Spleen (tissue), 13 donors: ENCODE measurements at places on chromosomes 4 and X. TPM values are rescaled to one million over a fixed set of nuclear protein-coding genes. Genes with fewer than 3 reads are reported as not detected.

CITED1 gene
- 0.35 TPM for polyA plus RNA-seq

LNX1 gene
- polyA plus RNA-seq: not detected

NEXMIF gene
- 0.05 TPM for polyA plus RNA-seq

SHROOM3 gene
- 0.44 TPM for polyA plus RNA-seq

XPNPEP2 gene
- 0.22 TPM for polyA plus RNA-seq

TMSB15B gene
- 5.0 TPM for polyA plus RNA-seq

PHOX2B gene
- polyA plus RNA-seq: 0.03 TPM

CPE gene
- polyA plus RNA-seq: 3.2 TPM

PNMA6A gene
- polyA plus RNA-seq: 1.1 TPM

ADH7 gene
- polyA plus RNA-seq: not detected

GLUD2 gene
- polyA plus RNA-seq: 0.18 TPM

TBX22 gene
- polyA plus RNA-seq: not detected

SMIM14 gene
- polyA plus RNA-seq: 111 TPM

GLOD5 gene
- polyA plus RNA-seq: not detected

TLL1 gene
- polyA plus RNA-seq: 0.09 TPM

QRFPR gene
- not detected for polyA plus RNA-seq

SH3BP2 gene
- polyA plus RNA-seq: 138 TPM

ADH4 gene
- 0.11 TPM for polyA plus RNA-seq

POF1B gene
- 0.52 TPM for polyA plus RNA-seq

SUPT20HL1 gene
- polyA plus RNA-seq: not detected

HSFX4 gene
- polyA plus RNA-seq: not detected

NUP62CL gene
- 0.33 TPM for polyA plus RNA-seq

PGAM4 gene
- not detected for polyA plus RNA-seq

LRRC66 gene
- 0.13 TPM for polyA plus RNA-seq

ANKRD37 gene
- 12.0 TPM for polyA plus RNA-seq

CYTL1 gene
- 0.22 TPM for polyA plus RNA-seq

WDR17 gene
- 0.55 TPM for polyA plus RNA-seq

STAP1 gene
- polyA plus RNA-seq: 60.3 TPM

ZGRF1 gene
- 4.4 TPM for polyA plus RNA-seq

RHOH gene
- polyA plus RNA-seq: 112 TPM

NDUFA1 gene
- polyA plus RNA-seq: 142 TPM

HSD17B13 gene
- polyA plus RNA-seq: 0.13 TPM

ADGRG4 gene
- polyA plus RNA-seq: not detected

SASH3 gene
- polyA plus RNA-seq: 142 TPM

C4orf50 gene
- polyA plus RNA-seq: 0.02 TPM

SMIM10L2A gene
- polyA plus RNA-seq: 2.5 TPM

SSX2 gene
- polyA plus RNA-seq: not detected

TIMP1 gene
- 220 TPM for polyA plus RNA-seq

SLC25A14 gene
- 19.7 TPM for polyA plus RNA-seq

SSX3 gene
- polyA plus RNA-seq: not detected

USP38 gene
- 5.6 TPM for polyA plus RNA-seq

SORCS2 gene
- 0.52 TPM for polyA plus RNA-seq

TIMM8A gene
- polyA plus RNA-seq: 8.9 TPM

TEC gene
- 1.9 TPM for polyA plus RNA-seq

CNGA1 gene
- polyA plus RNA-seq: 2.8 TPM

KDM6A gene
- 8.2 TPM for polyA plus RNA-seq

USP26 gene
- polyA plus RNA-seq: not detected

RAB39B gene
- 3.3 TPM for polyA plus RNA-seq

UGT2B11 gene
- not detected for polyA plus RNA-seq

STPG2 gene
- polyA plus RNA-seq: 0.12 TPM

GAGE12J gene
- polyA plus RNA-seq: not detected

MMRN1 gene
- polyA plus RNA-seq: 1.5 TPM

SLC26A1 gene
- 0.48 TPM for polyA plus RNA-seq

BMPR1B gene
- polyA plus RNA-seq: 0.19 TPM

IL2RG gene
- 155 TPM for polyA plus RNA-seq
